GM03348 (cell line): ENCODE measurements at places on chromosomes 12 and 14.
A peak's percentile ranks its signal among the peaks of the same experiment; 100 is the strongest.

- no peak for DNase-seq
Measured at GRCh38 chr14:61330511-61330910, 9.1 kb downstream of the PRKCH start.

GRCh38 chr12:93059925-93060665 is 131.0 kb upstream of the EEA1 start:
- no peak for DNase-seq

DNA sequence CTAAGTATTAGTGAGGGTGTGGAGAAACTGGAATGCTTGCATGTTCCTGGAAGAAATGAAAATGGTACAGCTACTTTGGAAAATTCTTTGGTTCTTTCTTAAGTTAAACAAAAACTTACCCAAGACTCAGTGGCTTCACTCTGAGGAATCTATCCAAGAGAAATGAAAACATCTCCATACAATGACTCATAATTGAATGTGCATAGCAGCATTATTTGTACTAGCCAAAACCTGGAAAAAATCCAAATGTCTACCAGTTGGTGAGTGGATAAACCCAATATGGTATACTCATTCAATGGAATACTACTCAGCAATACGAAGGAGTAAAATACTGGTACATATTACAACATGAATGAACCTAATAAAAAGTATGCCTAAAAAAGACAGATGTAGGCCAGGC is 18.0 kb upstream of the CRACR2A start:
- peak; percentile 41 for DNase-seq

- no peak for DNase-seq
Measured at GRCh38 chr12:3114671-3115070, 37.5 kb downstream of the TSPAN9 start.

GRCh38 chr14:26811756-26812305 is 214.0 kb upstream of the NOVA1 start:
- no peak for DNase-seq

DNA sequence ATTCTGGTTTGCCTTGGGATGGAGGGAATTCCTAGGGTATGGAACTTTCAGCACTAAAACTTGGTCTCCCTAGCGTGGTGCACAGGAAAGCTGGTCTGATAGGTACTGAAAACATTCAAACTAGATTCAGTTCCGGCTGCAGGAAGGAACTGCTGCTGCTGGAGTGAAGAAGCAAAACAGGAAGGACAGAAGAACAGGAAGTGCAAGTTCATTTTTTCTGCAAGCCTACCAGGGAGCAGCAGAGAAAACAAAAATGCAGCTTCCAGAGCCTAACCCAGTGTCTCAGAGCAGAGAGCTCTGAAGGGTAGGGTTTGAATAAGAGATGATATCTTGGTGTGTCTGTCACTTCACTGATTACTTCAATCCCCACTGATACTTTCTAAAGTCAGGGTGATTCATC is 165.2 kb downstream of the VRK1 start:
- DNase-seq = no peak

- no peak for DNase-seq
Measured at GRCh38 chr14:70171726-70172125, 17.0 kb downstream of the SLC8A3 start.

DNA sequence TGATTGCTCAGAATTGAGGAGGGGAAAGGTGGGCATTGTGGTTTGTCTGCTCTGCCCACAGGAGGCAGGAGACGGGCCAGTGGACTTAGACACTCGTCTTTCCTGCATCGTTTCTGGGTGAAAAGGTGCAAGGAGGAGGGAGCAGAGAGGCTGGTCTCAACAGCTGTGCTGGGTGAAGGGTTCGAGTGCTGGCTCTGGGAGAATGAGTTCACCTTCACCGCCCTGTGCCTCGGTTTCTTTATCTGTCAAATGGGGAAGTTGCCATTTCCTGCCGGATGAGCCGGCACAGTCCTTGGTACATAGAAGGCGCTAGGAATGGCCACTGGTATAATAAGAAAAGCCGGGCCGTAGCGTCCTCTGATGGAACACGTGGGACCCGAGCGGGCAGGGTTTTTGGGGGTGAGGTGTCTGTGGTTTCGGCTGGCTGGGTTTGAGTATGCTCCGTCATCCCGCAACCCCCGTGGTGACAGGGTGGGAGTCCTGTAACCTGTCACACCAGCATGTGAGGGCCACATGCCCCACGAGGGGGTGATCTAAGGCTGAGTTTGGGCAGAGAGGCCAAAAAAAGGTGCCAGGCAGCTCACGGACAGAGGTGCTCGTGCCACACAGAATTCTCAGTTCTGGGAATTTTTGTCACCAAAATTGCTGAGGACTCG is 7.3 kb downstream of the BCL7A start:
- no peak for DNase-seq

DNA sequence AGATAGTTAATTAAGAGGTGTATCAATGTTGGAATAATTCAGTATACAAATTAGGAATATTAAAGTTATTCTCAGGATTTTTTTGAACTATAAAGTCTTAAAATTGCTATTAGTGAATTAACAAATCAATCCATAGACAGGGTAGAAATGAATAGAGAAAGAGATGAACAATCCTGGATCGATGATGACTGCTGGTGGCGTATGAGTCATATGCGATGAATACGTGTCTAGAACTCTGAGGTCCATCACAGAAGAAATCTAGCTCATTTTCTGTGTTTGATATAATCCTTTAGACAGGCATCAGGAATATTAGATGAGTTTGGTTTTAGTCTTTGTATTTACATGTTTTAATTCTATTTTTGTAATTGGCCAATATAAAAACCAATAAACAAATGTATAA is 85.4 kb upstream of the RTL1 start:
- no peak for DNase-seq

DNA sequence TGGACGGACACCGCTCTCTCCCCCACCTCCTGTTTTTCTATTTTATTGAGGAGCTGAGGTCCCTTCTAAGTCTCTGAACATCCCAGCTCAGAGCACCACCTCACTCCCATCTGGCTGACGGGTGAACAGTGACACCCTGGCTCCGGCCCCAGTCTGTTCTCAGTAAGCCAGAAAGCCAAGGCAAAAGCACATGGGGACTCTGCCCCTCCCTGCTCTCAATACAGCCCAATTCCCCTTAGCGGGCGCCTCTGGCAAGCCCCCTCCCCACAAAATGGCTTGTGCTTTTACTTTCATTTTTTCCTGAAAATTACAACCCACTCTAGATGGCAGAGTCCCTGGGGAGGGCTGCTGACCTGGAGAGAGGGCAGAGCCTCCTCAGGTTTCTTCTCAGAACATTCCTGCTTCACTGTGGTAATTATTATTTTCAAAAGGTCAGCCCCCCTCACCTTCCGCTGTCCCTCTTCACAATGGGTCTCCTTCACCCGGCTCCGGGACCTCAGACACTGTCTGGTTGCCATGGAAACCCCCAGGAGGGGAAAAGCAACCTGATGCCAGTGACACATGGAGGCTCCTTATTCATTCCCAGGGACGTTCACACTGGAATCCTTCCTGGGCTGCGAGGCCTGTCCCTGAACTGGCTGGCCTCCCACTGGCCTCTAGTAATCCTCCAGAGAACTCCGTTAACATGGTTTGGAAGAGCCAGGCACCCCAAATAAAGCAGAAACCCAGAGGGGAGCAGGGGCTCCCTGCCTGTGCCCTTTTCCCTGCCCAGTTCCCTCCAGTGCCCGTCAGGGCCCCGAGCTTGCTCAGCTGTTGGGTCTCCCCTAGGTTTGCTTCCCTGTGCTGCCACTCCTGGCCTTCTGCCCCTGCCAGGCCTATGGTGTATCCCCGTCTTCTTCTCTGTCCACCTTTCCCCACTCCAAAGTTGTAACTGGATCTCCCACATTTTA is 15.9 kb downstream of the COL2A1 start:
- DNase-seq = peak; percentile 36

- no peak for DNase-seq
Measured at GRCh38 chr12:82605115-82605514, 81.6 kb upstream of the TMTC2 start.

DNA sequence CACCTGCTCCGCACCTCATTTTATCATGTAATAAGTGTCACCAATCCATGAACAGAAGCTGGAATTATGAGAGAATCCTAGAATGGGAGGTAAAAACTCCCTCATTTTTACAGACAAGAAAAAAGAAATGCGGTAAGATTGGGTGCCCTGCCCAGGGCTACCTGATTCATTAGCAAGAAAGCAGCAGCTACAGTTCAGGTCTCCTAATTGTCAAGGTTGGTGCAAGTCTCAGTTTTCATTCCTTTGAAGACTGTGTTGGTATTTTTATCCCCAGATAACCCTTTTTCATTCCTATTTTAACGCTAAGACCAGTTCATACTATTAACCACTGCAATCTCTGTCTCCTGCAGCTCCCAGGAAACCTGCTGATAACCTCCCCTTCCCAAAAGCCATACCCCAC is 6.9 kb downstream of the DUSP6 start:
- no peak for DNase-seq

GRCh38 chr12:79000501-79000900 is 135.9 kb downstream of the SYT1 start:
- peak; percentile 8 for DNase-seq

DNA sequence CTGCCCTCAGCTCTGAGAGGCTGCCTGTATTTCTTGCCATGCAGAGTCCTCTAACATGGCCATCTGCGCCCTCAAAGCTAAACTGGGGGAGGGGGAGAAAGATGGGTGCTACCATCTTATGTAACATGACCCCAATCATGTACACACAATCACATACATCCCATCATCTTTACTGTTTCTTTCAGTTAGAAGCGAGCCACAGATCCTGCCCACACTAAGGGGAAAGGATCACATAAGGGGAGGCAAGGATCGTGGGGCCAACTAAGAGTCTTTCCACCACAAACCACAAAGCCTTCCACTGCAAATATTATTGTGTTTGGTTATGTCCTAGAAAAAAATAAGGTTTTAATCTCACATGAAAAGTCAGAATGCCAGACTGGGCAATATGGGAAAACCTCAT is 11.8 kb upstream of the AMN1 start:
- DNase-seq = no peak

GRCh38 chr12:102883204-102883799 is 33.7 kb downstream of the PAH start:
- DNase-seq = peak; percentile 81

DNA sequence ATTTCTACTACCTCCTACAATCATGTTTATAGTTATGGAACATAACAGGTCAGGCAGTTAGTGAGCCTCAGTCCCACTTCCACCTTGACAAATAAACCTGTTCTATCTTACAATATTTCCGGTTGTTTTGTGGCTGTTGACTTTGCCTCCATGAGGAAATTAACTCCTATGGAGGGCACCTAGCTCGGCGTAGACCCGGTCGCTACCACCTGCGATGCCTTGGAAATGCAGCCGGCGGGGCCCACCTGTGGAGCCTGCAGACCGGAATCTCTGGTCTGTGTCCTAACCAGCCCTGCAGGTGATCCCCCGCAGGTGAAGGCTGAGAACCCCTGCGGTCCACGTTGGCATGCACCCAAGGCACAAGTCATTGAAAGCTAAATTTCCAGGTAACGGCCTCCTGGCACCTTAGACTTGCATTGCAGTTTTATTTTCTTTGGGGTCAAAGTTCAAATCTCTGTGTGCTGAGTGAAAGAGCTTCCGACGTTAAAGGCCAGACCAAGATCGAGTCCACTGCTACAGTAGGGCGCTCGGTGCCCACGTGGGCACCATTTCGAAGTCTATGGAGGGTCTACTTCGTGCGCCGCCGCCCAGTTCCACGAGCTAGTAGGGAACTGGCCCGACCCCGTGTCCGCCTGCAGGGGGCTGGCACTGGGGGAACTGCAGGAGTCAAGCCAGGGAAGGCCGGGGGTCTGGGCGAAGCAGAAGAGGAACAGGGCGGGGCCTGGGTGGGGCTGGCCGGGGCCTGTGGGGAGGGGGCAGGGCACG is 782 bp upstream of the PIWIL1 start:
- no peak for DNase-seq

- no peak for DNase-seq
Measured at GRCh38 chr14:64502456-64502855, 1.2 kb downstream of the ZBTB25 start.

DNA sequence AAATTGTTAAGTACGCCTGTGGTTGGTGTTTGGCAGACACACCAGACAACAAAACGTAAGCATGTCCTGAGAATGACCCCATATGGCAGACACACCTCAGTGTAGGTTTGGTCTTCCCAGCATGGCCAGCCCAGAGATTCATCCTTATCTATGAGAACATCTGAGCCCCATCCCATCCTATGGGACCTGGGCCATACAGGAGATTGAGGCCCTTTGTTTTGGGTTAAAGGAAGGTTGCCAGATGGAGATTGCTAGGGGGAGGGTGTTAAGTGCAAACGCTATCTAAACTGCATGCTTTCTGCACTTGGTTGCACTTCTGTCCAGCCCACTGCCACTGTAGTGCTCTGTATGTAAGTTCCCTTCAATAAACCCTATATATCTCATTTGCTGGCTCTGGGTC is 4.1 kb upstream of the PCNX4 start:
- DNase-seq = no peak

DNA sequence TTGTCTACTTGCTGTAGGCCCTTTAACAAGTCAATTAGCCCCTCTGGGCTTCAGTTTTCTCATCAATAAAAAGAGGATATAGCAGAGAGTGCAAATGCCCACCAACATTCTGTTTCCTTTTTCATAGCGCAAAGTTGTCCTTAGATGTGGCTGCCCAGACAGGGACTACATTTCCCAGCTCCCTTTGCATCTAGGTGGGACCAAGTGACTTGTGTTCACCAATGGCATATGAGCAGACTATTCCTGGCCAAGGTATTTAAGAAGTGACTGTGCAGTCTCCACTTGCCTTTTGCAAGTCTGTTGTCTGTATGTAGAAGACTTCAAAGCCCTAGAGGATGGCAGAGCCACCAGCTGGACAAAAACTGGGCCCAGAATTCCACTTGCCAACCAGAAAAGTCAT is 59.7 kb downstream of the DAO start:
- no peak for DNase-seq

DNA sequence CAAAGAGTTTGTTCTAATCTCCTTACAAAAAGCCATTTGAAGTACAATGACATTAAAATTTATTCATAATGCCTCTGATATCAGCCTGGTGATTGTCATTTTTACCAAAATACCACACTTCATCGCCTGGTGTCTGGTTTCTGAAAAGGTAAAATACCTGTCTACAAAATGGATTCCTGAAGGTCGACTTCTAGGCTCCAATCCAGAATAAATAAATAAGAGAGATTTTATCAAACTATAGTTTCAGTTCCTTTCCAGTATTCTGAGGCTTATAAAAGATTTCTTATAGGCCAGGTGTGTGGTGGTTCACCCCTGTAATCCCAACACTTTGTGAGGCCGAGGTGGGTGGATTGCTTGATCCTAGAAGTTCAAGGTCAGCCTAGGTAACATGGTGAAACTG is 340.7 kb downstream of the SLC16A7 start:
- DNase-seq = no peak

DNA sequence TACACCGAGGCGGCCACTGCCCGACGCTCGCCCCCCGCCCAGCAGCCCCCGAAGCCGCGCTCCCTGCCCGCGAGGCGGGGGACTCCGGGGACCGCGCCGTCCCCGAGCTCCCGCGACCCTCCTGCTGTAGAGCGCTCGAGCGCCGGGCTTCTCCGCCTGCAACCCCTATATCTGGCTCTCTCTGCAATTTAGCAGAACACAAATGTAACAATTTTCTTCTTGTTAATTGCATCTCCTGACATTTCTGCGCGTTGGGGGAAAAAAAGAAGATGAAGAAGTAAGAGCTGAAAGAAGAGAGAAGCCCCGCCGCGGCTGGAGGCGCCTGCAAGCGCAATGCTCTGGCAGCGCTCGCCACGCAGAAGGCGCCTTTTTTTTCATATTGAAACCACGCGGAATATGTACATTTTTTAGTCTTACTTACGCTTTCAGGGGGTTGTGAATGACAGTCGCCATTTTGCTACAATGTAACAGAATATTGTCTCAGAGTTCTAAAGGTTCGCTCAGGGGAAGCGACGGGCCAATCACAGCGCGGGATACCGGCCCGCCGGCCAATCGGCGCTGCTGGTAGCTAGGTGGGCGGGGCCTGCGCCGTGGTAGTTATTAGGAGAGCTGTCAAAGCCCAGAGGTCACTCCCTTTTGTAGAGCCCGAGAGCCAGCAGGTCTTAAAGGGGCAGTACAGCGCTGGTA is at the start of gene DPF3:
TSS of gene DPF3 (minus strand) at position 466 of the 687 bp plus-strand sequence. CDS start at position 453, 13 bp downstream.
- peak; percentile 98 for DNase-seq
